ENCODE measurements at places on chromosomes 4 and X. TPM values are rescaled to one million over a fixed set of nuclear protein-coding genes. Genes with fewer than 3 reads are reported as not detected.

GRCh38 chr4:138243369-138243768 is 1.2 kb upstream of the SLC7A11 start:
- no peaks in the 10 kb centered on the region for H3K27me3 ChIP-seq
- DNase-seq, result no peak
- H3K36me3 ChIP-seq, result no peaks in the 10 kb centered on the region

DNA sequence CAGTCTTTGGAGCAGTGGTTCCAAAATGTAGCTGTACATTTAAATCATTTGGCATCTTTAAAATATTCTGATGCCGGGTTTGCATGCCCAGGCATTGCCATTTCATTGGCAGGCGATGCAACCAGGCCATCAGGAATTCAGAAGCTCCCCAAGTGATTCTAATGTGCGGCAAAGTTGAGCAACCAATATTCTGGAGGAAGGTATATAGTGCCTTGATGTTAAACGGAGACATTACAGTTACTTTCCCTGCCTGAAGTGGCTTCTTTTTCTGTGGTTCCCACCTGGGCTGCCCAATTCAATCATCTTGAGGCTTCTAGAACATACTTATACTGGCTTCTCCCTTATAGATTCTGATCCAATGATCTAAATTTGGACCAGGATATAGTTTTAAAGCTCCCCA is 68.7 kb upstream of the PGM2 start:
- no peak overlapping the region for H3K27ac ChIP-seq
- no peaks in the 10 kb centered on the region for H3K4me1 ChIP-seq
- H3K27me3 ChIP-seq, result no peaks in the 10 kb centered on the region
- no peak overlapping the region for H3K4me3 ChIP-seq
- no peaks in the 10 kb centered on the region for H3K36me3 ChIP-seq
- DNase-seq, result no peak

- H3K27ac ChIP-seq, result no peak overlapping the region
- no peaks in the 10 kb centered on the region for H3K4me1 ChIP-seq
- no peaks in the 10 kb centered on the region for H3K27me3 ChIP-seq
- DNase-seq, result no peak
- no peaks in the 10 kb centered on the region for H3K36me3 ChIP-seq
Observed at GRCh38 chr4:116342143-116342542, 743.2 kb downstream of the TRAM1L1 start.

The SPANXD gene
- not detected for total RNA-seq

Data from H1 (cell line).